Putamen (tissue), 1 donor: ENCODE measurements at places on chromosomes 6 and 20.

DNA sequence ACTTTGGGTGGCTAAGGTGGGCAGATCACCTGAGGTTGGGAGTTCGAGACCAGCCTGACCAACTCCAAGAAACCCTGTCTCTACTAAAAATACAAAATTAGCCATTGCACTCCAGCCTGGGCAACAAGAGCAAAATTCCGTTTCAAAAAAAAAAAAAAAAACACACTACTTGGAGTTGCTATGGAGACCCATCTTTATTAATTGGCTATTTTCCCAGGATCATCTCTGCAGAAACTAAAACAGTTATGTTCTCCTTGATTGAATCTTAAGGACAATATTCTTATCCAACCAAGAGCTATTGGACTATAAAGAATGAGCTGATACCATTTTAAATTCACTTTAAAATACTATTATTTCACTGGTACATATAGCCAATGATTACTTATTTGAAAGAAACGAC lies 14.7 kb downstream of the AKIRIN2 start:
- no peak for DNase-seq

GRCh38 chr6:49805246-49805645 lies 18.2 kb upstream of the PGK2 start:
- DNase-seq = no peak

- DNase-seq = no peak
Observed at GRCh38 chr20:43987531-43987930, 72.9 kb downstream of the TOX2 start.

GRCh38 chr6:109242029-109242428 lies 140.2 kb downstream of the CD164 start:
- no peak for DNase-seq

DNA sequence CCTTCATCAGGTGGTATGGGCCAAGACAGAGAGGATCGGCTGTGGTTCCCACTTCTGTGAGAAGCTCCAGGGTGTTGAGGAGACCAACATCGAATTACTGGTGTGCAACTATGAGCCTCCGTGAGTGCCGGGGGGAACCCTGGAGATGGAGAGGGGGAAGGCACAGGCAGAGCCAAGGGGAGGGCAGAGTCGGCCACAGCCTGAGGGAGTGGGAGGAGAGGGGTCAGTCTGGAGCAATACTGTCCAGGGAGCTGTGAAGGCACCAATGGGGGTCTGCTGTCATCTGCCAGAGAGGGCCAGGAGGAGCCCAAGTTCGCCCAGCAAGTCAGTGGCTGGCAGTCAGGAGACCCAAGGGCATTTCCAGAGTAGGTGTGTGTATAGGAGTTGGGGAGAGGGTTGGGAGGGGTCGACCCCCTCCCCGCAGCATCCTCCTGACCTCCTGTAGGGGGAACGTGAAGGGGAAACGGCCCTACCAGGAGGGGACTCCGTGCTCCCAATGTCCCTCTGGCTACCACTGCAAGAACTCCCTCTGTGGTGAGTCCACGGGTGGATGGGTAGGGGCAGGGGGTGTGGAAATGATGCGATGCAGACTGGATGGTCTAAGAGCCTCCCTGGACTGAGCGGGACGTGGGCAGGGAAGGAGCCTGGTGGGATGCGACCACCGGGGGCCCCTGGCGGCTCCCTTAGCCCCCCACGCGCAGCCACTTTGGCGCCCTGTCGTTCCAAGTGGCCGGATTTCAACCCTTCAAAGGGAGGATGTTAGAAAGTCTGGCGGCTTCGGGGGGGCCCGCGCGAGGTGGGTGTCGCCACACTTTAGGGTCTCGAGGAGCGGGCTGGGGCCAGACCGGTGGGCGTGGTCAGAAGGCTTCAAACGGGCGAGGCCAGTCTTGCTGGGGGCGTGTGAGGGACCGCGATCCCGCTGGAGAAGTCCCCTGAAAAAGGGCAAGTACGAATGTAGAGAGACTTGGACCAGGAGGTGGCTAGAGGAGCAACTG lies 7.2 kb downstream of the PI16 start:
- DNase-seq = no peak

DNA sequence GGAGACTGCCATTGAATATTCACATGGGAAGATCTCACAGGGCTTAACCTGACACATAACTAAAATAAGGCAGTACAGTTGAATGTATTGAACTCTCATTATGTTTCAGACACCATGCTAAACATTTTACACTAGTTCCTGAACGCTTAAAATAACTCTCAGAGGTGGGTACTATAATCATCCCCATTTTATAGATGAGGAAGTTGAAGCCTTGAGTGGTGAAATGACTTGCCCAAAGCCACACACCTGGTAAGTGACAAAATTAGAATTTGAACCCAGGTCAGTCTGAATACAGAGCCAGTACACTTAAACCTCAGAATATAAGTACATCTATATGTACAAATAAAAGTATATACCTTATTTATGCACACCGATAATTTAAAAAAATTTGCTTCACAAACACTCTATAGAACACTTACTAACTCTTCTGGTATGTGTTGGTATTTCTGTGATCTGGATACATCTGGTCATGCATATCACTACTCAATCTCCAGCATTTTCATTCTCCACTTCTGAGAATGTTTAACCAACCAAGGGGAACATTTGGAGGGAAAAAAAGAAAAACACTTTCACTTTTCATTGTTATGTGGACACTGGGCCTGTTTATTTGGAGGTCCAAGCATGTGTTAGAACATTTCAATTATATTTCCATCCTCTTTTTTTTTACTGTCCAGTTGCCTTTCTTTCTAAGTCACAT lies 4.6 kb upstream of the BICRAL start:
- no peak for DNase-seq

DNA sequence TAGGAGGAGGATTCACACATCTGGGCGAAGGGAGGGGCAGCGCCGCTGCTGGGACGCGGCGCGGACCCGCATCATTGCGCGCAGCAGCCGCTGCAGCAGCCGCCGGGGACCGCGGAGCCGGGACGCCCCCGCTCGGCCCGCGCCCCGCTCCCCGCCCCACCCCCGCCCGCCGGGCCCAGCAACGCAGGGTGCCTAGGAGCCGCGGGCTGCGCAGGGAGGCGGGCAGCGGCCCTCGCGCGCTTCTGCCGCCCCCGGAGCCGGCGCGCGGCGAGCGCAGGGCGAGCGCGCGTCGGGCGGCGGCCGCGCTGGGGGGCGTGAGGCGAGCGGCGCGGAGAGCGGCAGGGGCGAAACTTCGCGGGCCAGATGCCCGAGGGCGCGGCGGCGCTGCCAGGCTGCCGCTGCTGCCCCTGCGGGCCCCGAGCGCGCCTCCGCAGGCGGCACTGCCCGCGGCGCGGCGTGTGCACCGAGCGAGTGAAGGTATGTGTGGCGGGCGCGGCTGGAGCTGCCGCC lies at the start of gene NKAIN2:
TSS of gene NKAIN2 (plus strand) at position 362 of the 510 bp plus-strand sequence.
- DNase-seq = no peak

- no peak for DNase-seq
Observed at GRCh38 chr20:45456632-45457031, 12.9 kb upstream of the WFDC2 start.

- DNase-seq = no peak
Observed at GRCh38 chr6:69061066-69061465, 426.0 kb downstream of the ADGRB3 start.

DNA sequence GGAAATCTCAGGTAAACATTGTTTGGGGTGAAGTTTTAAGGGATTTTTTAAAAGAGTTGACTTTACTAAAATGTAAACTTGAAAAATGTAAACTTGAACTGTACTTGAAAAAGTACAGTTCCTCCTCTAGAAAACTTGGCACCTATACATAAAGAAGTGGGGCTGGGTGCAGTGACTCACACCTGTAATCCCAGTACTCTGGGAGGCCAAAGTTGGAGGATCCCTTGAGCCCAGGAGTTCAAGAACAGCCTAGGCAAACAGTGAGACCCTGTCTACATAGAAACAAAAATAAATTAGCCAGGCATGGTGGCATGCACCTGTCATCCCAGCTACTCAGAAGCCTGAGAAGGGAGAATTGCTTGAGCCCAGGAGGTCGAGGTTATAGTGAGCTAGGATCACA lies 7.2 kb downstream of the BTBD9 start:
- DNase-seq = no peak

DNA sequence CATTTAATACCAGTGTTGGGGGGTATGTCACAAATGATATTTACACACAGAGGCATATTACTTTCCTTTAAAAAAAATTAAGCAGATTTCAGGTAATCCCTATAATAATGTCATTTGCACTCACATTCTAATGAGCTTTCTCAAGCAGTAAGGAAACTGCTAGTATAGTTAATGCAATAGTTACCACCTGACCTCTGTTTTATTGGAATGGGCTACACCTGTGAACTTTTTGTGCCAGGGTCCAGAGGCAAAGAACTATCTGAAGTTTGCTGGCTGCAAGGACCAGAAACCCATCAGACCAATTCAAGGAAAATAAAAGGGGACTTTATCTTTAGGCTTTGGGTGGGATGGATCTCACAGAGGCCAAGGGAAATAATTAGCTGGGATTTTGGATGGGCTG lies 2.9 kb upstream of the ZHX3 start:
- DNase-seq = no peak

DNA sequence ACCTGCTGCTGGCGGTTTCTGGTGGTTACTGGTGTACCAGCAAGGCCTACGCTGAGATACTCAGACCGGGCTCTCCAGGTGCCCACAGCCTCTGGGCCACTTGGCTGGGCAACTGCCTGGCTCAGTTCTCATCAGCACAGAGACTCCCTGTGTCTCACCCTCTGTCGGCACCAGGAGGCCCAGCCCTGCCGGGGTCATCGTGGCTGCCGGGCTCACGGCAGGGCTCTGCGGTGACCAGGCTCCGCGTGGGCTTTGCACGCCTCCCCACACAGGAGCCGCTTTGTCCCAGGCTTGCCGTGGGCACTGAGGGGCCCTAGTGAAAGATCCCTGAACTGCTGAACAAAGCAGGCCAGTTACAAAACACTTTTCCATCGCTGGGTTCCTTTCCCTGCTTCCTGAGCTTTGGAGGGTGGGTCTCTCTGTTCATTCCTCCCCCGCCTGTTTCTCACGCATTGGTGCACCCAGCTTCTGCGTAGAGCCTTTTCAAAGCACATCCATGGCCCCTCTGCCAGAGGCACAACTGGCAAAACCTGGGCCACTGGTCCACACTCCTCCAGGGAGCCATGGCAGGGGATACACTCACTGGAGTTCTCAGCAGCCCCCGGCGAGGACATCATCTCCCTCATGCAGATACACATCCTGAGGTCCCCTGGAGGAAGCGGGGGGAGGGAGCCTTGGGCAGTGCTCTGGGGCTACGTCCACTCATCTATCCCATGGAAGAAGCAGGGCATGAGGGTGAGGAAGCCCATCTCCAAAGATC lies 117.0 kb downstream of the NFATC2 start:
- DNase-seq = no peak

DNA sequence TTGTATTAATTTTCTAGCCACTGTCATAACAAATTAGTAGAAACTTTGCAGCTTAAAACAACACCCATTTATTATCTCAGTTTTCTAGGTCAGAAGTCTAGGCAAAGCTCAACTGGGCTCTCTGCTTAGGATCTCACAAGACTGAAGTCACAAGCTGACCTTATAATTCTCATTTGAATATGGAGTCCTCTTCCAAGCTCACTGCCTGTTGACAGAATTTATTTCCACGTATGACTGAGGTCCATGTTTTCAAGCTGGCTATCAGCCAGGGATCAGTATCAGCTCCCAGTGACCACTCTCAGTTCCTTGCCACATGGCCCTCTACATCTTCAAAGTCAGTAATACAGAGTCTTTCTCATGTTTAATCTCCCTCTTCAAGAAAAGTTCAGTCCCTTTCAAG lies 11.7 kb upstream of the HLA-DQB2 start:
- no peak for DNase-seq

- DNase-seq = no peak
Observed at GRCh38 chr20:37566590-37567330, 39.1 kb upstream of the BLCAP start.

- no peak for DNase-seq
Observed at GRCh38 chr6:137950581-137950980, 83.5 kb downstream of the TNFAIP3 start.

- DNase-seq = no peak
Observed at GRCh38 chr6:5677219-5678000, 329.3 kb downstream of the NRN1 start.

- DNase-seq = no peak
Observed at GRCh38 chr6:50565004-50565403, 148.3 kb upstream of the TFAP2D start.

GRCh38 chr6:6654599-6655575 lies 66.4 kb downstream of the LY86 start:
- no peak for DNase-seq

DNA sequence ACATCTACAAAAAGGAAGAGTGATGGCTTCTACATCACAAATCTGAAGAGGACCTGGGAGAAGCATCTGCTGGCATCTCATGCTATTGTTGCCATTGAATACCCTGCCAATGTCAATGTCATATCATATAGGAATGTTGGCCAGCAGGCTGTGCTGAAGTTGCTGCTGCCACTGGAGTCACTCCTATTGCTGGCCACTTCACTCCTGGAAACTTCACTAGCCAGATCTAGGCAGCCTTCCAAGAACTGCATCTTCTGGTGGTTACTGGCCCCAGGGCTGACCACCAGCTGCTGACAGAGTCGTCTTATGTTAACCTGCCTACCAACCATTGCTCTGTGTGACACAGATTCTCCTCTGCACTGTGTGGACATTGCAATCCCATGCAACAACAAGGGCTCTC lies 111.8 kb downstream of the PERP start:
- no peak for DNase-seq

GRCh38 chr6:67219346-67219745 lies 1415.7 kb upstream of the ADGRB3 start:
- no peak for DNase-seq

- DNase-seq = no peak
Observed at GRCh38 chr6:48474136-48474535, 363.1 kb upstream of the PTCHD4 start.

- no peak for DNase-seq
Observed at GRCh38 chr6:161401587-161402309, 127.9 kb upstream of the AGPAT4 start.

DNA sequence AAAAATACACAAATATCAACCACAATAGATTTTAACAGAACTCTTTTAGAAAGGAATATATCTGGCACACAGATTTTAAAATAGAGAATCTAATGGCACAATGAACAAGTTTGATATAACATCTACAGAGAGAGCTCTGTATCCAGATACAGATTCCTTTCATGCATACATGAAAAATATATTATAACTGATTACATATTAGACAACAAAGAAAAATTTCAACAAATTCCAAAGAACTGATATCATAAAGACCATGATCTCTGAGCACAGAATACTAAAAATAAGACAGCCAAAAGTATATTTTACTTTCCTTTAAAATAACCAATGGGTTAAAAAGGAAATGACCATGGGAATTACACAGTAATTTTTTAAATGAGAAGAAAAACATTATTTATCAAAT lies 74.1 kb upstream of the MAP7 start:
- DNase-seq = no peak

DNA sequence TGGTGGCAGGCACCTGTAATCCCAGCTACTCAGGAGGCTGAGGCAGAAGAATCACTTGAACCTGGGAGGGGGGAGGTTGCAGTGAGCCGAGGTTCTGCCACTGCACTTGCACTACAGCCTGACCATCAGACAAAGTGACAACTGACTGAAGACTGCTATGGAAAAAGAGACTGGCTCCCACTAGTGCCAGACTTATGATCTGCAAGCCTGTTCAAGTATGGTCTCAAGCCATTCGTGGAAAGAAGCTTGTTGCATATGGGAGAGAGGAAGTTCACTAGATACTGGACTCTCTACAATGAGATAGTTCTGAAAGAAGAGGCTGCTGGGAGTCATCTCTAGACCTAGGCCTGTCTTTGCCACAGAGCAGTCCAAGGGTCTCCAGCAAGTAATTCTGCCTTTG lies 26.7 kb downstream of the MDN1 start:
- no peak for DNase-seq
